ENCODE measurements at places on chromosomes 6 and 20. TPM values are rescaled to one million over a fixed set of nuclear protein-coding genes. Genes with fewer than 3 reads are reported as not detected.

- no peak for DNase-seq
Measured at GRCh38 chr6:101777646-101778045, 384.1 kb downstream of the GRIK2 start.

DNA sequence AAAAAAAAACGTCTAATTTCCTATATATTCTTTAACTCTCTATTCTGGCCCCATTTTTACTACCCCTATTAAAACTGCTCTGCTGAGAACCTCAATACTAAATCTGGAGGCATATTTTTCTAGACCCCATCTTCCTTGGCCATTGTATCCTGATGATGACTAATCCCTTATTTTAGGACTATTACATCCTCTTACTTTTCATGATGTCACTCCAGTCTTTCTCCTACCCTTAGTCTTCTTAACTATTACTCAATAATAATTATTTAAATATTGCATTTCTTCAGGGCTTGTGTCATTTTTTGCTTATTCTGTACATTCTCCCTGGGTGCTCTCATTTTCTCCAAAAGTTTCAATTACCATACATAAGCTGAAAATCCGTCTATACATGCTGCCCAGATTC is 6.4 kb downstream of the FBXO30 start:
- no peak for DNase-seq

DNA sequence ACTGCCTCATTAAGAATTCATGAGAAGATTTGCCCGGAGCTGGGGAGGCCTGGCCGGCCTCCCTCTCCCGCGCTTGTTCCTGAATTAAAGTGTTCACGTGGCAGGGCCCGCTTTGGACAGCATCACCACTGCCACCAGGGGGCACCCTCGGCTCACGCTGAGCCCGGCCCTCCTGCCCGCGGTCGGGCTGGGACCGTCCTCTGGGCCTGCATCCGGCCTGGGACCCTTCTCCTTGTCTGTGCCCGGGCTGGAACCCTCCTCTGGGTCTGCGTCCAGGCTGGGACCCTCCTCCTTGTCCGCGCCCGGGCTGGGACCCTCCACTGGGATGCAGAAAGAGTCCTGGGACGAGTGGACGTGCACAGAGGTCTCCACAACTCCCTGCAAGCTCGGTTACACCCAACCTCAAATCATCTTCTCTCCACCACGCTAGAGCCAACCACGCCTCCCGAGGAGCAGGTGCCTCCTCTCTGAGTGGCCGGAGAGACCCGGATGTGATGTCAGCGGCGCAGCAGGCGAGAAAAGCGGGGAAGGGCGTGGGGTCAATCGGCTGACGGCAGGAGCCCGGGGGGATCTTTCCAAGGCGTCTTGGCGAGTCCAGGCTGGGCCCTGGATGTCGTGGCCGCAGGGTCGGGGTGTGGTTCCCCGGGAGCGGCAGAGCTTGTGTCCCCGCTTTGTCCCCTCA is 50.9 kb upstream of the DACT2 start:
- peak; percentile 84 for DNase-seq

SLC26A8 gene
- 0.07 TPM for polyA plus RNA-seq

- DNase-seq: no peak
Measured at GRCh38 chr6:131182991-131183425, 47.7 kb downstream of the AKAP7 start.

DNA sequence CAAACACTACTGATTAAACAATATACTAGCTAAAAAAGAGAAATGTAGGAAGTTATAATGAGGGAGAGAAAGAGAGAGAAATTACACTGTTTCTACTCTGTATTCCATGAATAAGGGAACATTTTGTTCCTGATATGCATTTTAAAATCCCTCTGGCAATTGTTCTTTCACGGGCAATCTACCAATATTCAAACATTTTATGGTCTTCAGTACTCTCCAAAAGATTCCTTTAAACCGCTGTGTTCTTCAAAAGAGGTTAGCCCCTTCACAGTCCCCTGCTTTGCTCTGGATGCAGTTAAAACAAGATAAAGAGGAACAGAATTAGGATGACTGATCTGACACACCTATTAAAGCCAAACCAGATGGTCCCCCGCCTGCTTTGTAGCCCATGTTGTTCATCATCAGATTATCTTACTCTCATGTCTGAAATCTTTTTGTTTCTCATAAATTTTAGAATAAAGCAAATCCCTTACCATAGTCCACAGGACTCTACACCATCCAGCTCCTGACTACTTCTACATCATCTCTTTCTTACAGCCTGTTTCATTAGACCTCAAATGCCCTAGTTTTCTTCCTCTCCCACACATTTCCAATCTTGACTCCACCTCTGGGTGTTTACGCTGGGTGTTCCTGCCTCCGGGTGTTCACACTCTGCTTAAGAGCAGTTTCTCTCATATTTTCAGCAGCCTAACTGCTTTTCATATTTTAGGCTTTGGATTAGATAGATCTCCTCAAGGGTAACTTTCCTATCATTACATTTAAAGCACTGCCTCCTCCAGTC is 399.7 kb downstream of the COL12A1 start:
- no peak for DNase-seq

- DNase-seq: no peak
Measured at GRCh38 chr20:7452890-7453289, 487.4 kb downstream of the HAO1 start.

DNA sequence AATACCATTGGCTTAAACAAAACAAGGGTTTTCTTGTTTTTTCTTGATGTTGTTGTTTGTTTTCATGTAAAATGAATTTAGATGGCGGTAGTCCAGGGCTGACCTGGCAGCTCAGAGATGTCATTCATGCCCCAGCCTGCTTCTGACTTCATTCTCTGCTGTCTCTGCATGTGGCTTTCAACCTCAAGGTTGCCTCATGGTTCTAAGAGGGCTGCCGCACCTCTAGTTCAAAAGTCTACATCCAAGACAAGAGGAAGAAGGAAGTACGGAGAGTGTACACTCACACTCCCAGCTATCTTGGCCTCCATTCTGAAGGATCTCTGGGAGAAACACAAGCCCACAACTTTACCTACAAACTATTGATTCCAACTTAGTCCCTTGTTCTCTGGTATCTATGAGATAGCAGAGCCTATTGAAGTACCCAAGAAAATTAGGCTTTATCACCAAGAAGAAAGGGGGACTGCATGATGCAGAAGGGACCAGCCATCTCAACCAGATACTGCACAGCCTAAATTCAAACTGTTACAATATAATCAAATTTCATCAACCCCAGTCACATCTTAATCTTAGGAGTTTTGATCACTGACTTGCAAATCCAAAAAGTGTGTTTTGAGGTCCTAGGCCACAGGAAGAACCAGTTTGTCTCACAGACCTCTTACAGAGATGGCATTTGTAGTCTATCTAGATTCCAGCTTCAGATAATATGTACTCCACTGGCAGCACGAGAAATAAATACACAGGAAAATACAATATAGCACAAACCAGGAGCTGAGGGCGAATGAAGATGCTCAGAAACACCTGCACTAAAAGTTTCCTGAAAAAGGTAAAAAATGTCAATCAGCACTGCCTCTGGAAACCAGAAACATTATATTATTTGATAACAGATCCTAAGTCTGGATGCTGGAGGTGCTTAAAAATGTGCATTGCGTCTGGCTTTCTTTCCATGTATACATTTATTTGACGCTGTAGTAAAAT is 866 bp upstream of the BTN3A3 start:
- DNase-seq: no peak

GRCh38 chr20:8335495-8336195 is 203.6 kb downstream of the PLCB1 start:
- DNase-seq: no peak

FAM217A gene
- 0.76 TPM for polyA plus RNA-seq

DNA sequence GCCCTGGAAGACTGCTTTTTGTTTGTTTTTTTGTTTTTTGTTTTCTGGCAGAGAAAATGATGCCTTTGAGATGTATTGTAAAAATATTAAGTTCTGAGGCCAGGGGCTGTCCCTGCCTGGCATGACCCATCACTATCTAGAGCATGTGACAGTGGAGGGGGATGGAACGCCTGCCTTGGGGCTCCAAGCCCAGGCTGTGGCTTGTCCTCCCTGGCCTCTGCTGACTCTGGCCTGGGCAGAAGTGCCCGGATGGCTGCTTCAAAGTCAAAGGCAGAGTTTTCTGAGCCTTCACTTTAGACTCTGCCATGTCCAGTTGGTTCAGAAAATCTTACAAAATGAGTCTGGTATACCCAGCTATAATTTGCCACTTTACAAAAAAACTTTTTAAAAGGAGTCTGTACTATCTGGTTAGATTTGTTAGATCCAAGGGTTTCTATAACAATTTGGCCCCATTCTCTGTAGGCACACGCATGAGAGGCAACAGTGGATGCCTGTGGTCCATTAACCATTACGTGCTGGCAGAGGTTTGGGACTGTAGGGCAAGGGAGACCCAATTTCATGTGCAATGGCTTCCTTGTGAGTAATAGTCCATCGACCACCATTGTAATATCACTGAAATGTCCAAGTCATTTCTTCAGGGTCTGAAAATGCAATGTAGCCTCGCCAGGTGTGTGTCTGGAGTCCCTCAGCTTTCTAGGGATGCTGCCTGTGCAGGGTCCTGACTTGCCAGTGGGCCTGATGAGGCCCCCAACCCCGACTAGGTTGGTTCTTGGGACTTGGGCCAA is 8.3 kb downstream of the PPP1R3G start:
- no peak for DNase-seq

DNA sequence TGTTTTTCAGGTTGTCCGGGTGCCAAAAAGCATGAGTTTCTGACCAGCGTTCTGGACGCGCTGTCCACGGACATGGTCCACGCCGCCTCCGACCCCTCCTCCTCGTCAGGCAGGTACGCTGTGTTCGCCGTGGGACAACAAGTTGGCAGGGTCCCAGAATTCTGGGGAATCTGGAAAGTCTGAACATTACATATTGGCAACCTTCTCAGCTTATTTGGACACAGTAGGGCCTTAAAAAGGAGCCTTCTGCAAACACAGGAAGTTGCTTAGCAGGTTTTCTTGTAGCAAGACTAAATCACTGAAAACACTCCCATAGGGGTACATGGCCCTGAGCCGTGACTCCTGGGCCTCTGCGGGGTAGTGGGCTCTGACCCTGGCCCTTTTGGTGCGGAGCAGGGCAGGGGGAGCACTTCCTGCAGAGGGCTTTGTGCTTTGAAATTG is 209.7 kb downstream of the SMOC2 start:
- no peak for DNase-seq

- no peak for DNase-seq
Measured at GRCh38 chr6:69988458-69989126, 122.2 kb downstream of the COL19A1 start.

DNA sequence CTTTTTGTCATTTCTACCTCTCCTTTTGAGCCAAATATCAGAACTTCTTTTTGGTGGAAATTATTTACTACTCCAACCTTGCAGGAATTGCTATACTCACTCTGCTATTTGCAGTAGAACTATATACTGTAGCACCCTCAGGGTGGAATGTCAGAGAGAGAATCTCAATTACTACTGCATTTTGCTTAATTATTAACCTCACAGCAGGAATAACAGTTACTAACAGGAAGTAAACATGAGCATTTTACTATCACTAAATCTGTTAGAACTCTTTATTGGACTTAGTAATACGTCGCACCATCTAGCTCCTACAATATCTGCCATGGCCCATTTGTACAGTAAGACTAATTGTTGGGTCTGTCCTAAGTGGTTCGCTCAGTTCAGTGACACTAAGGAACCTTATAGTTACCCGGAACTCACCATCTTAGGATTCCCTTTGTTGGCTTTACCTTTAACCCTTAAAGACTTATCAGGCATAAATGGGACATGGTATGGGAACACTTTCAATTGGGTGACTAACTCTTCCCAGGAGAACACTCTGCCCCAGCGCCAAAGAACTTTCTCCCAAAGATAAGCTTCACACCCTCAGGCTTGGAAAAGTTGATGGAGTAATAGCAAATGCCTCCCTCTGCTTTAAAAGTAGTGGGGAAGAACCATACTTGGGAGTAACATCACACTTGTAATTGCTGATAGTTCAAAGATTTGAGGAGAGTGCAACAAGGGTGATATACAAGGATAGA is 38.8 kb downstream of the PLN start:
- DNase-seq: no peak

- no peak for DNase-seq
Measured at GRCh38 chr6:88539295-88539764, 373.2 kb upstream of the CNR1 start.

GRCh38 chr6:105184921-105185320 is 5.1 kb upstream of the POPDC3 start:
- no peak for DNase-seq

DNA sequence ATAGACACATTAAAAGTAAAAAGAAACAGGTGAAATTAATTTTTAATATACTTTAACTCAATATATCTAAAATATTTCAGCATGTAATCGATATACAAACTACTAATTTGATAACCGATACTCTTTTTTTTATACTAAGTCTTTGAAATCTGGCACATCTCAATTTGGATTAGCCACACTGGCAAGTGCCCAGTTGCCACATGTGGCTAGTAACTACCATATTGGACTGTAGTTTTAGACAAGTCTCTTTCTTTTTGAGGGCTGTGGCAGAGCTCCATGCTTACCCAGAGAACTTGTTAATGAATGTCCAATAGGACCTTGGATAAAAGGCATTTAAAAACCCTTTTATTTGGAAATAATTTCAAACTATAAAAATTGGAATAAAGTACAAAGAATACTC is 17.8 kb downstream of the TULP4 start:
- DNase-seq: no peak

GRCh38 chr6:150590446-150590845 is 9.2 kb upstream of the PLEKHG1 start:
- no peak for DNase-seq

GRCh38 chr6:102022281-102022680 is 628.8 kb downstream of the GRIK2 start:
- no peak for DNase-seq

GRCh38 chr20:1897965-1898464 is 2.8 kb downstream of the SIRPA start:
- DNase-seq: no peak

DNA sequence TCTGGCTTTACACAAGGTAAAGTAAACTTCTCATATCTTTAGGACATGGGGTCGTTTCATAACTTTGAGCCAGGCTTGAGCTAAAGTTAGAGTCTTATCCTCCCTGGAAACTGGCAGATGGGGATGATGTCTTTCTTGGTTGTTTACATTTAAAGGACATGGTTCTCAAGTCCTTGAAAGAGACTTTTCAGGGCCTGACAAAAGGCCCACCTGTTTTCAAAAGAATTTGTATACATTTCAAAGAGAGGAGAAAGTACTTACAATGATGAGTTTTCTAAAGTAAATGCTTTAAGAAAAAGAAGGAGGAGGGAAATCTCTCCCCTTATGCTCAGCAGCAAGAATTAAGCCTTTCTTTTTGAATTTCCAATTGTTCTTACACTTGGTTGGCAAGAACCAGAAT is 45.7 kb upstream of the TINAG start:
- no peak for DNase-seq

MICB gene
- polyA plus RNA-seq: 0.76 TPM

- no peak for DNase-seq
Measured at GRCh38 chr6:148364056-148364824, 21.6 kb downstream of the SASH1 start.

GRCh38 chr20:53847139-53847836 is 223.1 kb downstream of the BCAS1 start:
- DNase-seq: no peak

GRCh38 chr6:162181111-162181510 is 546.5 kb downstream of the PRKN start:
- no peak for DNase-seq

All from pancreas (tissue), 10 donors.